Activated CD4-positive, alpha-beta T cell treated with anti-CD3 and anti-CD28 coated beads, Interleukin-2, amount 50 U/mL, for 4 hours (primary cell): ENCODE measurements at places on chromosomes 4 and X.

- DNase-seq = no peak
Observed at GRCh38 chrX:131894995-131895394, 128.1 kb upstream of the STK26 start.

GRCh38 chrX:149467461-149467860 is 37.6 kb downstream of the IDS start:
- no peak for DNase-seq

DNA sequence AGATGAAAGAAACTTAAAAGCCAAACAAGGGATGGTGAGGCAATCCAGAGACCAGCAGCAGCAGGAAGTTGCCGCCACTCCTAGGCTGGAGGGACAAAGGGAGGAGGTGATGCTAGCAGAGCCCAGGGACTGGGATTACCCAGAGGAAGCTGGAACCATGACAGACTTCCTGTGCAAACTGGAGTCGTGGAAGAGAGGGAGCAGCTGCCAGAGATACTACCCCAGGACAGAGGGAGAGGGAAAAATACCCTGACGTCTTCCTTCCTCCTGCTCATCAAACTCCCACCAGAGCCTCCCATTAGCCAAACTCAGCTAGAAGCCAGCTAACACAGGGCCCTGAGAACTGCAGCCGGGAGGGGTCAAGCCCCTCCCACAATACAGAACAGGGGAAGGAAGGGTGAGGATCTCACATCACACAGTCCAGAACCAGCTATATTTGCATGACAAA is 101.2 kb upstream of the KLF3 start:
- DNase-seq = no peak

- no peak for DNase-seq
Observed at GRCh38 chr4:9936129-9936644, 85.1 kb downstream of the SLC2A9 start.

GRCh38 chrX:79167462-79167861 is 23.0 kb downstream of the GPR174 start:
- no peak for DNase-seq

GRCh38 chrX:40835526-40835925 is 100.2 kb upstream of the MED14 start:
- no peak for DNase-seq

DNA sequence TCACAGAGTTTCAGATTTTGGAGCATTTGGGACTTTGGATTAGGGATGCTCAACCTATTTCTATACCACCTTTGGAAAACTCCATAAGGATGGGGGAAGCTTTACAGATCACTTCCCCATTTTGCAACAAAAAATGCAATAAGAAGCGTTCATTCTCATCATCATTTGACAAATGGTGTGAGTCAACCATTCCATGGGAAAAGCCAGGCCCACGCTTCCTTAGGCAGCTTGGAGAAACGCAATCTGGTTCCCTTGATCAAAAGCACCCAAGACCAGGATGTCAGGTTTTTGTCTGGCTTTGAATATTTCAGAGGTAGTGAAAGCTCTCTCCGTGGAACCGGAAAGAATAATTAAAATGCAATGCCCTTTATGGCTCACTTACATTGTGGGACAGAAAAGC is 79.3 kb upstream of the C4orf50 start:
- DNase-seq = no peak

- no peak for DNase-seq
Observed at GRCh38 chr4:54226404-54227255, 2.5 kb upstream of the PDGFRA start.

DNA sequence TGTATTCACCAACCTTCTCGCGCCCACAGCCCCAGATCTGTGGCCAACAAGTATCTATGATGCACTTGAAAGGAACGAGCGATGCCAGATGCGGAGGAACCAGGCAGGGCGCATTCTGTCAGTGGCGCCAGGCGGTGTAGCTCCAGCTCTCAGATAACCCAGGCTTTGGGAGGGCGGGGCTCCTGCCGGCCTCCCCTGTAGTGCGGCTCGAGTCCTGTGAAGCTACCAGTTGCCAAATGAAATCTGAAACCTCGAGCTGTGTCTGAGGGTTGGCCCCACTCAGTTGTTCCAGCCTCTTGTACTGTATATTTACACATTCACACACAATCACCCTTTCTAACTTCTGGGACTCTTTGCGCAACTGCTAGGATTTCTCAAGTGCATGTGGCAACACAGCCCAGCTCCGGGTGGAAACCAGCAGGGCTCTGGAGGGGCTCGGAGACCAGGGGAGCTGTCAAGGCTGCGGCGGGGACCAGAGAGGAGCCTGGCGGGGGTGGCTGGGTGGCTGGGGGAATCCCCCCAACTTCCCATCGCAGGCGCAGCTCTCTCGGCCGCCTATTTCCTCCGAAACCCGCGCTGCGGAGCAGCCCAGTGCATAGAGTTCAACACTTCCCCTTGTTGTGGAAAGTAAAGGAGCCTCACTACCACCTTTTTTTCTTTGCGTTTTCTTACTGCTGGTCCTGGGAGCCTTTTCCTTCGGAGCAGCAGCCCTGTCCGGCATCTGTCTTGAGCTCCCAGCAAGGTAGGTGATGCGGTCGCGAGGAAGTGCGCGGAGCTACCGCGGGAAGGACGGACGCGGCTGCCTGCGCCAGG is at the start of gene ARHGAP24:
TSS of gene ARHGAP24 (plus strand) at position 333 of the 813 bp plus-strand sequence.
- no peak for DNase-seq

DNA sequence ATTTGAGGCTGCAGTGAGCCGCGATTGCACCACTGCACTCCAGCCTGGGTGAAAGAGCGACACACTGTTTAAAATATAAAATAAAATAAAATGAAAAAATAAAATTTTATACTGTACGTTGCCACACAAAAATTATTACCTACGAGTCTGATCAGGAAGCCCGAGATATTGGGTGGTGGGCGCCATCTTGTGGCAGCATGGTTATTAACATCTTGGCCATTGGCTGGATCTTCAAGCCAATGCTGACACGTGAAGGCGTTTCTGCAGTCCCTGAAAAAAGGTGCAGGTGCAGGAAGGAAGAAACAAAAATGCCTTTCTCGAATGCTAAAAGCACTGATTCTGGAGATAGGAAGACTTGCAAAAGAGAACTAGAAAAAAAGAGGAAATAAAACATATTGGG is 4.9 kb upstream of the TLR8 start:
- peak; percentile 53 for DNase-seq

DNA sequence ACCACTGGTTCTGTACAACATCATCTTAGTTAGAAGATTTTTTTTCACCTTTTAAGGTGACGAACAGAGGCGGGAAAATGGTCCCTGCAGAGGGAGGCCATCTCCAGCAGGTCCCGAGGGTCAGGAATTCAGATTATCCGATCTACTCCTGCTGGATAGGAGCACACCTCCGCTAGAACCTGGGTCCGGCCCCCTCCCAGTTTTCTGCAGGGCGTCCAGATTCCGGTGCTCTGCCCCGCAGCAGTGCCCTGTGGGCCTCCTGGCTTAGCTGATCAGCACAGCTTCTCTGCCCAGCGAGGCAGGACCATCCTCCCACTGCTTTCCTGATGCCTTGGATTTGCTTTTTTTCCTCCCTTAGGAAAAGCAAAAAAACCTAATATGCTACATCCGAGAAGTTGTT is 2.3 kb downstream of the TBL1X start:
- no peak for DNase-seq

DNA sequence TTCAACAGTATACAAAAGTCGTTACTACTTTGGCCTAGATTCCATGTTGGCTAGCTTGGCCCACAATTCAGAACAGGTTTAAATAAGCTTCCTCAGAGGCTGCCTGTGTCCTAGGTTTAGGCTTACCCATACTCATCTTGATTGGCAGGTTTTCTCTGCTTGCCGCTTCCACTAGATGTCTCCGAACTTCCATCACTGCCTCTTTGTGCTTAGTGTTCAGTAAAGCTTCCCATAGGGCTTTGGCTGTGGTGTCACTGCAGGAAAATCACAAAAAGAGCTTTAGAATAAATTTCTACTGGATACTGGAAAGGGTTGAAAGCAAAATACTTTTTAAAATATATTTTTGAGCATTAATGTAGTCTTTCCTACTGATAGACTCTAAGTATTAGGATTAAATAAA is 52.4 kb downstream of the SCFD2 start:
- no peak for DNase-seq

DNA sequence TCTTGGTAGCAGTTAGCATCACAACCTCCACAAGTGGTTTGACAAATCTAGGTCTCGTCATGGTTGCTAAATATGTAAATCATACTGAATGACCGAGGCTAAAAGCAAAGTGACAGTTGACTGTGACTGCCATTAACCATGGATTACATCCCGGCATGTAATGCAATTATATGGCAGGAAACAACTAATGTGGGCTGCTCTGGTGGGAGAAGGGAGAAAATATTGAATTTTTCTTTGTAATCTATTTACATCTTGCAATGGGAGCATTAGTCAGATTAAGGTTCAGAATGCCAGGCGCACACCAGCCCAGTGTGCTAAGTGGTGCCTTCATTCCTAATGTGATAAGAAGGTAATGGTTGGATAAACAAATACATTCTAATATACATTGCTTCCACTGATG is 35.8 kb downstream of the UNC5C start:
- no peak for DNase-seq

GRCh38 chr4:8325291-8325973 is 55.9 kb downstream of the HTRA3 start:
- DNase-seq = no peak

GRCh38 chrX:33726281-33727160 is 405.6 kb downstream of the FAM47A start:
- no peak for DNase-seq

DNA sequence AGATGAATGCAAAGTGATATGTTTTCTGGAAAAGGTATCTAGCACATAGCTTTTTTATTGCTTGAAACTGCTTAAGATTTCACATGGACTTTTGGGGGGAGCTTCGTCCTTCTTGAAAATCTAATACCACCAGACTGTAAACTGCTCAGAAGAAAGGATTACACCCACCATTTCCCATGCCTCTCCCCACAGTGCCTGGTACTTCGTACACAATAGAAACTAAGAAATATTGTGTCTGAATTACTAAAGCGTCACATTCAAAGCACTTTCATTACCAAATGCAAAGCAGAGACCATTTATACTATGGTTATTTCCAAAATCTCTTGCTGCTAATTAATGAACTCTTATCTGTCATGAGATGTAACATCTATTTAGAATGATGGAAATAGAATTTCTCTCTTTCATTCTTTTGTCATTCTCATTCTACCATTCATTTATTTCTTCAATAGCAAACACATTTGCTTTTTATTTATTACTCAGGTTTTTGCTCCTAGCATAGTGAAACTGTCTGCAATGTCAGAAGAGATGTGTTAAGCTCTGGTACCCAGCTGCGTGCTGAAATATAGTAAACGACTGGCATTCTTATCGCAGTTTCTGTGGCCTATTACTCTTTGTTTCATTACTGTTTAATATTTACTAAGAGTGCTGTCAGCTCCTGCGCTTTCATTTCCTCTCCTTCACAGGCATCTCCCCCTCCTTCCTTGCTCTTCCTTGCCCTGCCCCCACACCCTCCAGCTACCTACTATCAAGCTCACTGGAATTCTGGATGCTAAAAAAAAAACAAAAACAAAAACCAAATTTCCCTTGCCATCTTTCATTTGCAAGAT is 51.4 kb upstream of the RAPGEF2 start:
- DNase-seq = no peak

- DNase-seq = no peak
Observed at GRCh38 chr4:72843466-72843865, 226.1 kb downstream of the COX18 start.

GRCh38 chrX:48782795-48783194 is 3.6 kb upstream of the GATA1 start:
- DNase-seq = no peak

- DNase-seq = no peak
Observed at GRCh38 chr4:164894702-164895101, 17.7 kb downstream of the APELA start.

DNA sequence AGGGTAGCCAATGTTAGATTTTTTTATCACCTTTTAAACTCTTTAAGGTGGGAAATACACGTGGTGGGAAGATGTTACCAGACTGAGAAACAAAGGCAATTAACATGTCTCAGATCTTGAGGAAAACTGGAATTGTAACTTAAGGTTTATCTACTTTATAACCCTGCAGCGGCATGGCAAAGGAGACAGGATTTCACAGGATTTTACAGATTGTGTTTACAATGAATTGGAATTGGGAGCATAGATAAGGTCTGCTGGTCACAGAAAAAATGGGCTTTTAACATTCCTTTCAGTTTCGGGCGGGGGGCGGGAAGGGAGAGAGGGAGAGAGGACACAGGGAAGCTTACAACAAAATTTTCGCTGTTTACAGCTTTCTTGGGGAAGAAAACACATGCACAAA is 467.5 kb upstream of the CT83 start:
- DNase-seq = no peak

DNA sequence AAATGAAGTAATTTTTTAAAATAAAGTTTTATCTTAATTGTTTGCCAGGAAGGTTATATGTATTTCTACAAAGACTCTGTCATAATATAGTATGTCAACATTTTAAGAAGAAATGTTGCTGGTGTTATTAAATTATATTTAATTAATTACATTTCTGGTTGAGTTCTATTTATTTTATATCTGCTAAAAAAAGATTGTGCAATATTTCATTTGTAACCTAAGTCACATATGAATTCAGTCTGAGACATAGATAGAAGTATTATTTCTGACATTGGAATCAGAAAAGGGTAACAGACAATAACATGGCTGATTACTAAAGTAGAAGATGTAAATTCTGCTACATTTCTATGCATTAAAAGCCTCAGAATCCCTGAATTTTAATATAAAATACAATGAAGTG is 1985.1 kb downstream of the C4orf33 start:
- DNase-seq = no peak

DNA sequence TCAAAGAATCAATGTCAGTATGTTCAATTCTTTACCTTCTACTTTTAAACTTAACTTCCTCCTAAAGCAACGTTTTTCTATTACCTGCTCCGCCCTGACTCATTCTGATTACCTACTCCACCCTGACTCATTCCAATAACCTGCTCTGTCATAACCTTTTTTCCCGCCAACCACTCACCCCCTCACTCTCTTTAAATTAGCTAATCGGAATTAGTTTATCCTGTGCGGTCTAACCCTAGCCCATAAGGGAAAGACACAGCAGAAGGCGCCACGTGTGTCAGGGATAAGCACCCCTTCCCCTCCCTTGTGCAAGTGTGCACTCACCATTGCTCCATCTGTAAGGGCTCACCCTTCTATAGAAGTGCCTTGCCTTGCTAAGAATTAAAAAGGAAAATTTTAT is 64.4 kb downstream of the EIF4E start:
- DNase-seq = no peak

- no peak for DNase-seq
Observed at GRCh38 chr4:158302076-158302866, 92.0 kb downstream of the TMEM144 start.

DNA sequence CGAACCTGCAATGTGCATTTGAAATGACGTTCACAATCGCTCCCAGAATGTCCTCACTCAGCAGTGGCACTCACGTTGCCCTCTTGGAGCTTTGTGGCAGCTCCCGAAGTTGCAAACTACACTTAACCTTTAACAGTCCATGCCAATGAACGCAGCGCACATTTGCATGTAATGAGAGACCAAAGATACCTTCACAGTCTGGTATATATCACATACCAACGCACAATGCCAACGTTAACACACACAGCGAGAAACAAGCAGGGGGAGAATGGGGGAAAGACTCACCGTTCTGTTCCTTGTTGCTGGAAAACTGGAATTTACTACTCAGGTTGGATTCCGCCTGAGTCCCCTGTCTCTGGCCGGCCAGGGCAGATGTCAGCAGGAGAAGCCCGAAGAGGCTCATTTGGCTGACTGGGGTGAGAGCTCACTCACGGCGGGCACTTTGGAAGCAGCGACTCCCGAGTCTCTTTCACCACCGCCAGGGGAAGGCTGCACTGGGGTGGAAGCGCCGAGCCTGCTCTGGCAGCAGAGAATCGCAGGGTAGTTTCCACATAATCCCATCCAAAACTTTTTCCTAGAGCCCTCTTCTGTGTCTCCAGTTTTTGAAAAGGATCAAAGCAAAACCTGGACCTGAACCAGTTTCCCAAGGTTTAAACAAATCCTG is 966 bp downstream of the PDGFC start:
- no peak for DNase-seq
